CD4-positive, alpha-beta T cell treated with Interleukin-4 for 1 hour (primary cell): ENCODE measurements at places on chromosomes 6 and 20.

DNA sequence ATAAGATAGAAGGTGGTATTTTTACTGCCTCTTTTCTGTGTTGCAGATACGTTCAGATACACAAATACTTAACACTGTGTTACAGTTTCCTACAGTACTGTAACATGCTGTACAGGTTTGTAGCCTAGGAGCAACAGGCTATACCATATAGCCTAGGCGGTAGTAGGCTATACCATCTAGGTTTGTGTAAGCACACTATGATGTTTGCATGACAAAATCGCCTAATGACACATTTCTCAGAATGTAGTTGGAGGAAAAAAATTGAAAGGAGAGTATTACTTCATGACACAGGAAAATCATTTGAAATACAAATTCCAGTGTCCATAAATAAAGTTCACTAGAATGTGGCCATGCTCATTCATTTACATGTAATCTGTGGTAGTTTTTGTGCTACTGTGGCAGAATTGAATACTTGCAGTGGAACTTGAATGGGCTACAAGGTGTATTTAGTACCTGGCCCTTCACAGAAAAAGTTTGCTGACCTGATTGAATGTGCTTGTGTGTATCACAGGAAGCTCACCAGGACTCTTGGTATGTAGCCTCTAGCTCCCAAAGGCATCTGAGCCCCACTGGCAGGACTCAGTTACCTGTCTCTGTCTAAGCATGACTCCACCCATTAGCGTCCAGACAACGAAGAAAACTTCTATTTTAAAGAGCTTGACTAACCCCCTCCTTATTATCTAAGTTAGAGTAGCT, 18.8 kb downstream of the TOP1 start:
- no peak for DNase-seq

DNA sequence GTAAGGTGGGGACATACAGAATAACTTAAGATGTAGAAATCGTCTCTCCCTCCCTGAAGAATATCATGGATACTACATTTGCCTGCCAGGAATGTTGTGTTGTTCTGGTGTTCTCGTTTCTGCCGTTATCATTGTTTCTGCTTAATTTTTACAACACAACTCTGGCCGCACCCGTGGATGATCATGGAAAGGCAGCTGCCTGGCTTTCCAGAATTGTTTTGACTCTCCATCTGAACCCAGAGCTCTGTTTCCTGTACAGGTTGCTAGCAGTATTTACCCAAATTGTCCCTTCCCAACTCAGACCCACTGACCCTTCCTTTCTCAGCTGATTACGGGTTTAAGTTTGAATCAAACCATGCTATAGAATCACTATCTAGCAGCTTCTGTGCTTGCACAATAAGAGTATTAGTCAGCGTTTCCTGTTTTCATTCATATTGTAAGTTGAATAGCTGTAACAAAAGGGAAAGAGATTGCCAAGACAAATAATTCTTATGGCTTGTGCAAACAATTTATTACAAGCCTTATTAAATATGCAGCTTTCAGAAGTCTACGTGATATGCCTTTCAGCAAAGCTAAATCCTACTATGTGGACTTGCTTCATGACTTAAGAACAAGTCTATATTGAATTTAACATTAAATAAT, 139.0 kb downstream of the MTHFD1L start:
- no peak for DNase-seq

DNA sequence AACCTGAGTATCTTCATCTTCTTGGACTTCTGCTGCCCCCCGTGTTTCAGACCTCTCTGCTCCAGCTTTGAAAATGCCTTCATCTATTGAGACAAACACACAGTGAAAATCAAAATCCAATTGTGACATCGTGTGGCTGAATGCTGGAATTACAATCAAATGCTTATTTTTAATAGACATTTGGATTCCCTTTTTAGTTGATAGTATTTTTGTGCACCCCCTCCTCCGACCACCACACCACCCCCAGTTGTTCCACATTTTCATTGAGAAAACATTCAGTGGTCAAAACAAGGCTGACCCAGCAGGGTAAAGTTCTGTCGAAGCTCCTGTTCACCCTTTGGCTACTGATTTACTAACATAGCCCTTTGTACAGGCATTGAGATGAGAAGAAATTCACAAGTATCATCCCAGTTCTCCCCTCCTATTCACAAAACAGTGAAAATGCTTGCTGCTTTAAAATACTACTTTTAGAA, 79.0 kb downstream of the NRSN1 start:
- no peak for DNase-seq

DNA sequence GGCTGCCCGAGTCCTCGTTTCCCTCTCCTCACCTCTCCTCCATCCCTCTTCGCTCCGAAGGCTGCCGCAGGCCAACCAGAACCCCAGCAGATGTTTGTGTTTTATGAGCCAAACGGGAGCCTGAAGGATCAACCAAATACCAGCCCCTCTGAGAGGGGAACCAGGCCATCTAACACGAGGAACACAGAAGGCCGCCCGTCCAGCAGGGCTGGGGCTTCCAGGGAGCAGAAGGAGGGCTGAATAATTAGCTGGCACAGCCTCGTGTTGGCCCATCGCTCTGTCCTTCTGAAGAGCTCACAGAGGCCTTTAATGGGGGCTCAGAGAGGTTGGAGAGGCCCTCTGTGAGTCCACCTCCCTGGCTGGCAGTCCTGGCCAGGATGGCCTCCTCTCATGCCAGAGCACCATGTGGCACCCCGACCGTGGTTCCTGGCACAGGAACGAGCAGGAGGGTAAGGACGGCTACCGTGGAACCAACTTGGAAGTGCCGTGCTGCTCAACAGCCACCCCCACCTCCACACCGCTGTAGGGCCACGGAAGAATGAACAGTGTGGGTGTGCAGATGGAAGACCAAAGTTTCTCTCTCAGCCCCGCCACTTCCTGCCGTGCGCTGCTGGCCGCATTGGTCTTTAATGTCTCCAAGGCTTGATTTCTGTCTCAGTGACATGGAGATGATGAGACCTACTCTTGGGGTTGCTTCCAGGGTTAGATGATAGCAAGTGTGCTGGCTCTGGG, 155.2 kb downstream of the SCML4 start:
- DNase-seq = no peak

DNA sequence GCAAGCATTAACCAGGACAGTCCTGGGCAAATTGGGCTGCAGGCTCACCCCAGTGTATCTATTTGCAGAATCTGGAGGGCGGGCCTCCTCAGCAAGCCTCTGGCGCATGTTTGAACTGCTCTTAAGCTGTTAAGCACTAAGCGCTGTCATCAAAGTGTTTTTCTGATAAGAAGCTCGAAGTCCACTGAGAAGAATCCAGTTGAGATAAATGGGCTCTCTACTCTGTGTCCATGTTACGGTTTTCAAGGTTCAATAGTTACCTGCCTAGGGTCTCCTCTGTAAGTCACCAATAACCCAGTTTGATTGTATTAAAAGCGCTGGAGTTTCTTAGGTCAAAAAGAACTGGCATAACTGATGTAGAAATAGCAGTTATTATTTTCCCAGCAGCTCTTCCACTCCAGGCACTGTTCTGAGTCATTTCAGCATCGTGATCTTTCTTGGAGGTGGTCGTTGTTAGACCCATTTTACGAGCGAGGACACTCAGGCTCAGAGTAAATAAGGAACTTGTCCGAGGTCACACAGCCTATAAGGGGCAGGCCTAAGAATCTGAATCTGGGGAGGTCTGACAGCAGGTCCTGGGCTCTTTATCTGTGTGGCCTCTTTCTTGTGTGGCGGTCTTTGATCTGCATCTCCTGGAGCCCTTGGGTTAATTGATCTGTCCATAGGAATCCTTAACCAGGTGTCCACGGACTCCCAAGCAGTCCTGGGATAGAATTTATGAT, 207.4 kb upstream of the ZNF217 start:
- DNase-seq = no peak

- no peak for DNase-seq
Measured at GRCh38 chr20:1818895-1819294, 76.3 kb upstream of the SIRPA start.

DNA sequence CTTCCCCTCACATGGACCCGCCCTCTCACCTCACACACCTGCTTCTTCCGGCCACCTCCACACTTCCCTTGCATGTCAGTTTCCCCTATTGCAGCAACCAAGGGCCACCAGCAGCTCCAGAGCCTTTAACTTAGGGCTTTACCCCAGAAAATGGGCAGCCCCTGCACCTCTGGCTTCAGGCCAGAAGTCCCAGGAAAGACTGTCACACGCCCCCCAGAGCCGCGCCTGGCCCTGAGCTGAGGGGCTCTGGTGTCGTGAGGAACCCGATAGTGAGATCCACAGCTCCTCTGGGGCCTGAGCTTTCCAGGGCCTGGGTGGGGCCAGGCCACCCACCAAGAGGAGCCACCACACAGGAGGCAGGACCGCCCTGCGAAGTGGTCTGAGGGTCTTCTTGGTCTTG, 182.4 kb downstream of the DLL1 start:
- DNase-seq = no peak

GRCh38 chr6:26743157-26743821, 83.7 kb upstream of the ZNF322 start:
- DNase-seq = no peak

DNA sequence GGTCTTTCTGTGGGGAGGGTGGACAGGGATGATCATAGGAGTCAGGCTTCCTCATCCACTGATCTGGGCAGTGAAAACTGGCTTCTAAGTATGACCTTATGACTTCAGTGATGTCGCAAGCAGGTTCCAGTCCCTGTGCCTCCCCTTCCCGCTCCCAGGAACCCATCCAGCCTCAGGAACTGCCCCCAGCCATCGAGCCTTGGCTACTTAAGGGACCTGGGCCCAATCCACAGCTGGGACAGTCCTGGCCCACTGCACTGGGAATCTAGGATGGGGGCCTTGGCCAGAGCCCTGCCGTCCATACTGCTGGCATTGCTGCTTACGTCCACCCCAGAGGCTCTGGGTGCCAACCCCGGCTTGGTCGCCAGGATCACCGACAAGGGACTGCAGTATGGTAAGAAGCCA, at the start of gene LBP:
Gene LBP, plus strand, starts transcription at position 236 of the 405 bp plus-strand sequence. Its CDS starts 35 bp downstream, at position 271.
- DNase-seq = no peak

DNA sequence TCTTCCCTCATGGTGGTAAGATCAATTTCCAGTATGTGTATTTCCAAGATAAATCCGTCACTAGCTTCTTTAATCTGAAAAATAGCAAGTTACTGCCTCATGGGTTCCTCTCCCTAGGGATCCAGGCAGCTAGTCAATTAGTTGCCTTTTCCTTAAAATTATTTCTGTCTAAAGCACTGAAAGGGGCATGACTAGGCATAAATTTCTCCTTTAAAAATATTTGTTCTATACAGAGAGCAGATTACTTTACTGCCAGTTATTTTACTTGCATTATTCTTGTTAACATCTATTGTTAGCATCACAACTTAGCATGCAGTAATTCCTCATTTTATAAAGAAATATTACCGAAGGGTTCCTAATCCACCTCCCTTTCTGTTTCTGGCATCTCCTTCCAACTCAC, 1.4 kb downstream of the MTCL3 start:
- DNase-seq = no peak

DNA sequence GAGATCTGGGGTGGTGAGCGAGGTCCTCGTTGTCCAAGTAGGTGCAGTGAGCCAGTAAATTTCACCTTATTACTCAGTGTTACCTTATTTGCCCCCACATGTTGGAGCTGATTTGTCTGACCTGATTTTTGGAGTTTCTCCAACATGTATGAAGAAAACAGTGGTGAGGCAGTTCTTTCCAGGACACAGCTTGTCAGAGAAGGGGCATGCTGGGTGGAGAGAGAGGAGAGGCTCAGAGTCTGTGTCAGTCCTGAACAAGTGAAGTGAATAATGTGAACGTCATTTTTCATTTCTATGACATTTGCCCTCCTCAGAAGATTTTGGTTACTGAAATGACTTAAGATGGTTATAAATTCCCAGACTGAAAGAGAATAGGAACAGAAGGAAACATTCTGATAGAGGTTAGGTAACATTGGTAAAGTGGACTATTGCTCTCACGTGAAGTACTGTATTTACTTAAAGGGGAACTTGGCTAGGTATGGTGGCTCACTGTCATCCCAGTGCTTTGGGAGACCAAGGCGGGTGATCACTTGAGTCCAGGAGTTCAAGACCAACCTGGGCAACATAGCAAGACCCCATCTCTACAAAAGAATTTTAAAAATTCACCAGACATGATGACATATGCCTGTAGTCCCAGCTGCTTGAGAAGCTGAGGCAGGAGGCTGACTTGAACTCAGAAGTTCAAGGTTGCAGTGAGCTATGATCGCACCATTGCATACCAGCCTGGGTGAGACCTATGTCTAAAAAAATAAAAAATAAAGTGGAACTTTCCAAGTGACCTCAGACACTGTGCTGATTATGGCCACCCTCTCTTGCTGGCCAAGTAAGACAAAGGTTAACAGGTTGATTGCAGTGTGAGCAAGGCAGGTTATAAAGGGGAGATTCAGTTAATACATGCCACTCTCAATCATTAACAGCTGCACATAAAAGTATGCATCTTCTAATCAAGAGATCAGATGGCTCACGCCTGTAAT, 184.3 kb downstream of the EDN1 start:
- no peak for DNase-seq

DNA sequence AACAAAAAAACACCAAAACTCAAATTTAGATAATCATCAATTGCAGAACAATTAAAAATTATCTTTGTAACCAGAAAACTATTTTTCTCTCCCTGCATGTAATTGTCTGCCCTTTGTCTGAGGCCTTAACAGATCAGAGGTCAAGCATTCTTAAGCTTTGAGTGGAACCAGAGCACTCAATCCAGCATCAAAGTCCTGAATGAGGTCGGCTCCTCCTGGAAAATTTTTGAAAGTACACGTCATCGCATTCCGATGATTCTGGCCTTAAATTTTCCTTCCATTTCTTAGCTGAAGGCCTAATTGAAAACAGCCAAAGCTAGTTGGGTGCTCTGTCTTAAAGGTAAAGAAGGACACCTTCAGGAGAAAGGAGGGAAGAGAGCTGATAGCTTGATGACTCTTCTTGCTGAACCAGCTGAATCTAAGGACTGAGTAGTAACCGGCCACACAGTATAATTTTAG, 510.2 kb upstream of the SULF2 start:
- DNase-seq = no peak
